ENCODE measurements at places on chromosomes 4 and X. TPM values are rescaled to one million over a fixed set of nuclear protein-coding genes. Genes with fewer than 3 reads are reported as not detected.

The DCAF12L1 gene
- 0.18 TPM for total RNA-seq

The FAM120C gene
- 6.7 TPM for total RNA-seq

The CFI gene
- 45.9 TPM for total RNA-seq

The PNPLA4 gene
- total RNA-seq = 10.1 TPM
